Colonic mucosa (tissue), 4 donors: ENCODE measurements at places on chromosomes 6 and 20. TPM values are rescaled to one million over a fixed set of nuclear protein-coding genes. Genes with fewer than 3 reads are reported as not detected.

DNA sequence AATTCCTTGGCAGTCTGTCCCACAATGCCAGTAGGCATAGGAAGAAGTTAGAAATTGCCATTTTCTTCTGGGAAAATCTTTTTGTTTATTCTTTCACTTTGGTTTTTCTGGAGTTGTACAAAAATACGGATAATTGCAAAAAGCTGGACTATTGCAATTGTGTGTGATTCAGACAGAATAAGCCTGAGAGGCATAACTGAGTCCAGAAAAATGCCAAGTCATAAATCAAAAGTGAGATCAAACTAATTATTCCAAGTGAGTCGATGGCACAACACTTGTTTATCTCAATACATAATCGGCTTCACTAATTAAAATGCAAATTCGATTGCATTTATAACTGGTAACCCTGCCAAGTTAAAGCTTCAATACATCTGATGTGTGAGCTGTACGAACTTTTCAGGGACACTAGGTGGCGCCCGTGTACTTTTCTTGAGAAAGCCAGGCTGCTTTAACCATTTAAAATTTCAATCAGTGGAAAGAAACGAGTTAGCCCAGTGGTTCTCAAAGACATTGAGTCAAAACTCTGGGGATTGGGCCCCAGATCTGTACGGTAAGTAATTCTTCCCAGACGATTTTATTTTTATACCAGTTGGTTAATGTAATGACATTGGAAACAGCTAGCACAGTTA is 102.6 kb downstream of the LAMP5 start:
- H3K4me3 ChIP-seq: no peak overlapping the region
- DNase-seq: peak; percentile 41
- H3K27ac ChIP-seq: no peak overlapping the region
- no peaks in the 10 kb centered on the region for H3K36me3 ChIP-seq
- H3K4me1 ChIP-seq: no peaks in the 10 kb centered on the region

GRCh38 chr6:156344491-156344890 is 432.7 kb upstream of the ARID1B start:
- no peak overlapping the region for H3K27ac ChIP-seq
- no peaks in the 10 kb centered on the region for H3K4me1 ChIP-seq
- no peaks in the 10 kb centered on the region for H3K27me3 ChIP-seq

- no peak for DNase-seq
- no peaks in the 10 kb centered on the region for H3K36me3 ChIP-seq
- no peaks in the 10 kb centered on the region for H3K4me1 ChIP-seq
- no peaks in the 10 kb centered on the region for H3K27me3 ChIP-seq
Measured at GRCh38 chr6:21801446-21802174, 208.1 kb downstream of the SOX4 start.

- H3K4me3 ChIP-seq: no peak overlapping the region
- H3K36me3 ChIP-seq: peaks cover 30% of the 10 kb centered on the region
- no peaks in the 10 kb centered on the region for H3K4me1 ChIP-seq
- no peak overlapping the region for H3K27ac ChIP-seq
- DNase-seq: no peak
Measured at GRCh38 chr20:37200926-37201826, 21.8 kb upstream of the MROH8 start.

DNA sequence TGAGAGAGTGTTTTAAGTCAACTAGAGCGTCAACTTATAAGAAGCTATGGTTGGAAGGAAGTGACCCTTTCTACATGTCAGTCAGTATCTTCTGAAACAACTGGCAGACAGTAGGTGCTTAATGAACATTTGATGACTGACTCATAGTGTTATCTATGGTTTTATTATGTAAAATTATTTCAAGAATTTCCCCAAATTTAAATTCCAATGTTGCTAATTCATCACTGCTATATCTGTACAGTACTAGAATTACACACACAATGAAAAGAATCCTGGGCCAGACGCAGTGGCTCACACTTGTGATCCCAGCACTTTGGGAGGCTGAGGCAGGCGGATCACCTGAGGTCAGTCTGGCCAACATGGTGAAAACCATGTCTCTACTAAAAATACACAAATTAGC is 721.4 kb upstream of the FLRT3 start:
- no peaks in the 10 kb centered on the region for H3K4me1 ChIP-seq
- no peak overlapping the region for H3K4me3 ChIP-seq
- H3K27ac ChIP-seq: no peak overlapping the region
- H3K27me3 ChIP-seq: no peaks in the 10 kb centered on the region
- DNase-seq: no peak

- H3K27ac ChIP-seq: no peak overlapping the region
- no peaks in the 10 kb centered on the region for H3K27me3 ChIP-seq
- no peaks in the 10 kb centered on the region for H3K36me3 ChIP-seq
- no peaks in the 10 kb centered on the region for H3K4me1 ChIP-seq
- no peak overlapping the region for H3K4me3 ChIP-seq
Measured at GRCh38 chr6:129793447-129793846, 67.7 kb downstream of the TMEM244 start.

DNA sequence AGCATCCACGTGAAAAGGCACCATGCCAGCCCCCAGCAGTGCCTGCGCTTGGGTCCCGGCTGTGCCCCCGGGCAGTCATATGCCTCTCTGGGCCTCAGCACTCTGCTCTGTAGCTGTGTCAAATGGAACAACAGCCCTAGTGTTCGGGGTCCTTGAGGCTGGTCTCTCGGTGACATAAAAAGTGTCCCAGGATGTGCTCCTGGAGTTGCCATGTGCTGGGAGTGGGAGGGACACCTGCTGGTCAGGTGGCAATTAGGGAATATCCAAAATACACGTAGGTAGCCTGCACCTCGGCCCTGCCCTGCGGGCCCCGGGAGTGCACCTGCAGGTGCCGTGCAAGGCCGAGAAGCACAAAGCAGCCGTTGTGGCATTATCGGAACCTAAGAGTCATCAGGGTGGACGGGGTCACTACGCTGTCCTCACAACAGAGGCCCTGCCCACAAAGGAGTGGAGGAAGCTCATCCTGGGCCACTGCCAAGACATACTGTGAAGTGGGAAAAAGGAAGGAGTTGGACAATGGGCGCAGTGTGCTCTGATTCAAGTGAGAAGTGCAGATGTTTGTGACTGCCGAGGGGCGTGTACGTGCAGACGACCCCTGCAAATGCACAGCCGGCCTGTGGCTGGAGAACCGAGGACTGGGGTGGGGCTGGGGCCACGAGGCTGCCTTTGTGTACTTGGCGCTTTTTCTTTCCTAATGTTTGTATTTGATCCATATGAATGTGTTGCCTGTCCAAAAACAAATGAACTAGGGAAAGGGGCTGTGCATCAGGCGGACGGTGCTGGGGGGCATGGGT is 24.6 kb downstream of the SLCO4A1 start:
- no peaks in the 10 kb centered on the region for H3K27me3 ChIP-seq
- peak; percentile 93 for DNase-seq

GRCh38 chr6:110067837-110068591 is 89.9 kb downstream of the GPR6 start:
- H3K4me3 ChIP-seq: no peak overlapping the region
- DNase-seq: no peak
- H3K27me3 ChIP-seq: no peaks in the 10 kb centered on the region
- no peaks in the 10 kb centered on the region for H3K4me1 ChIP-seq

GRCh38 chr6:63563235-63563634 is 9.0 kb upstream of the LOC128125822 start:
- H3K4me3 ChIP-seq: no peak overlapping the region
- no peaks in the 10 kb centered on the region for H3K4me1 ChIP-seq
- no peaks in the 10 kb centered on the region for H3K27me3 ChIP-seq
- H3K36me3 ChIP-seq: no peaks in the 10 kb centered on the region
- no peak overlapping the region for H3K27ac ChIP-seq

DNA sequence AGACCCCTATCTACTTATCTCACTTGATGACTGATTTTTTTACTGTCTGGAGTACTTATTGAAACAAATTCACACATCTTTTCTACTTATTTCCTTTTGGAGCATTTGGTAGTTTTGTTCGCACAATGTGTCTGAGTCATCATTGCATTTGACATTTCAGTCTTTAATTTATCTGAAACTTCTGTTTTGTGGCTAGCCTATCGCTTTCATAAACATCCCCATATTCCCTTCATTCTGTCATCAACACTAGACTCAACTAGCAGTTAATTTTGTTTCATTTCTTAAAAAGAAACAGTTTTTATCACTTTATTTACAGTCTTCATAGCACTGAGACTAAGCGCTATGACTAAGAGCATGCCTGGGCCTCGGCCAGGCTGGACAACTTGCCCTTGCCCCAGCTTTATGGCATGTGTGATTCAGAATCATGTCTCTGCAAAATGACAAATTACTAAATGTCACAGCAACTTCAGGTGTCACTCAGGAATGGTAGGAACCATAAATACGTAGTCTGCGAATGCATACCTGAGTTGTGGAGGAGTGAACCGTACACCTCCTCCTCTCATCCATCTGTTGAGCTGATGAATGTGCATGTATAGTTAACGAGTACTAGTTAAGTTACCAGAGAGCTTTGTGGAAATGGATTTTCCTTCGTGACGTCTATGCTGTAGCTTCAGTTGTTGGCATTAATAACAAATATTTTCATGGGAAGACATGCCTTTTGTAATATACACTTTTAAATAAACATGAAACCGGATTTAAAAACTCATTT is 16.2 kb downstream of the L3MBTL3 start:
- no peak overlapping the region for H3K4me3 ChIP-seq
- no peak for DNase-seq
- H3K36me3 ChIP-seq: no peaks in the 10 kb centered on the region
- H3K27me3 ChIP-seq: no peaks in the 10 kb centered on the region
- H3K4me1 ChIP-seq: no peaks in the 10 kb centered on the region

DNA sequence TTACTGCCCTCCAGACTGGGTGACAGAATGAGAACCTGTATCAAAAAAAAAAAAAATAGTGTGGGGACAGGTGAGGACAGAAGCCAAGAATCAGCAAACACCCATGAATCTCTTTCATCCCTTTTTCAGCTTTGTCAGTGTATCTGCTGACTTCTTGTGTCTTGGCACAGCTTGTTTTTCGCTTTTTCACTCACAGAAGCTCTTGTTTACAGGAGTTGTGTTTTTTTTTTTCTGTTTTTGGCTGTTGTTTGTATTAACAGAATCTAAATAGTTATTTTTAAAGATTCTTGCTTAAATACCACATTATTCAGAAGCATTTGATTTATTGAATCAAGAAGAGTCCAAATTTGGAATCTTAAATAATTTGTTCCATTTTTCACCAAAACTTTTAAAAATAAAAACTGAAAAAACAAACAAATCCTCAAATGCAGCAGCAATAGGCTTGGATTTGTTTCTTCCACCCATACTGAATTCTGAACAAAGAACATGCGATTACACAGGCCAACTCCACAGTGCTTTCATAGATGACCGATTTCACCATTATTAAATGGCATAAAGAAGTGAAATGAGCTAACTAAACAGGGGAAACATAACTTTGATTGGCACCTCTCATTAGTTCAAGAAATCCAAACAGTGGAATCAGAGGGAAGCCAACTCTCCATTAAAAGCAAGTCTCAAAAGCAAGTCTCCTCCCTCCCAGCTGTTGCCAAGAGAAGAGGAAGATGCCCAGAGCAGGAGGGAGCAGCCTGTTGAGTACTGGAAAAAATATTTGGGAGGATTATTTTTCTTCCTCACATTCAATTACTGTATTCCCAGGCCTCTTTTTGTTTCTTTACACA is 27.2 kb upstream of the GPR63 start:
- no peaks in the 10 kb centered on the region for H3K4me1 ChIP-seq
- no peak overlapping the region for H3K27ac ChIP-seq
- H3K27me3 ChIP-seq: no peaks in the 10 kb centered on the region
- DNase-seq: no peak

GRCh38 chr6:1285956-1286355 is 25.9 kb upstream of the FOXQ1 start:
- no peak overlapping the region for H3K27ac ChIP-seq
- H3K27me3 ChIP-seq: no peaks in the 10 kb centered on the region
- H3K36me3 ChIP-seq: no peaks in the 10 kb centered on the region
- DNase-seq: no peak

GRCh38 chr6:140403020-140403419 is 1028.6 kb upstream of the CITED2 start:
- no peaks in the 10 kb centered on the region for H3K36me3 ChIP-seq
- no peak overlapping the region for H3K4me3 ChIP-seq
- no peak overlapping the region for H3K27ac ChIP-seq
- no peaks in the 10 kb centered on the region for H3K4me1 ChIP-seq

DNA sequence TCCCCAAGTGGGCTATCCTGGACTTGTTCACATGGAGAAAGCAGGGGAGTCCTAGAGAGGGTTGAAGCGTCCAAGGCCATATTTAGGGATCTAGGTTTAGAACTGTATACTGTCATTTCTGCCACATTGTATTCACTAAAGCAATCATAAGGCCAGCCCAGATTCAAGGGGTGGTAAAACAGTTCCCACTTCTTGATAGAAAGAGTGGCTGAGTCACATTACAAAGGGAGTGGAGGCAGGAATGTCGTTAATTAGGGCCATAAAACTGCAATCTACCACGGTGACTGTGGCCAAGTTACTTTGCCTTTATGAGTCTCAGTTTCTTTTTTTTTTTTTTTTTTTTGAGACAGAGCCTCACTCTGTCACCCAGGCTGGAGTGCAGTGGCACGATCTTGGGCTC is 7.4 kb upstream of the UBR2 start:
- peak; percentile 74 for DNase-seq
- peak overlapping the region; percentile 94 for H3K27ac ChIP-seq
- no peaks in the 10 kb centered on the region for H3K4me1 ChIP-seq
- H3K36me3 ChIP-seq: no peaks in the 10 kb centered on the region
- no peak overlapping the region for H3K4me3 ChIP-seq

GRCh38 chr6:146857980-146858347 is 259.2 kb downstream of the ADGB start:
- H3K36me3 ChIP-seq: no peaks in the 10 kb centered on the region
- no peaks in the 10 kb centered on the region for H3K27me3 ChIP-seq
- no peak for DNase-seq
- H3K4me1 ChIP-seq: no peaks in the 10 kb centered on the region

- H3K4me1 ChIP-seq: no peaks in the 10 kb centered on the region
- DNase-seq: peak; percentile 15
- H3K36me3 ChIP-seq: no peaks in the 10 kb centered on the region
- no peaks in the 10 kb centered on the region for H3K27me3 ChIP-seq
- no peak overlapping the region for H3K27ac ChIP-seq
Measured at GRCh38 chr6:157868835-157869234, 45.8 kb downstream of the SNX9 start.

DNA sequence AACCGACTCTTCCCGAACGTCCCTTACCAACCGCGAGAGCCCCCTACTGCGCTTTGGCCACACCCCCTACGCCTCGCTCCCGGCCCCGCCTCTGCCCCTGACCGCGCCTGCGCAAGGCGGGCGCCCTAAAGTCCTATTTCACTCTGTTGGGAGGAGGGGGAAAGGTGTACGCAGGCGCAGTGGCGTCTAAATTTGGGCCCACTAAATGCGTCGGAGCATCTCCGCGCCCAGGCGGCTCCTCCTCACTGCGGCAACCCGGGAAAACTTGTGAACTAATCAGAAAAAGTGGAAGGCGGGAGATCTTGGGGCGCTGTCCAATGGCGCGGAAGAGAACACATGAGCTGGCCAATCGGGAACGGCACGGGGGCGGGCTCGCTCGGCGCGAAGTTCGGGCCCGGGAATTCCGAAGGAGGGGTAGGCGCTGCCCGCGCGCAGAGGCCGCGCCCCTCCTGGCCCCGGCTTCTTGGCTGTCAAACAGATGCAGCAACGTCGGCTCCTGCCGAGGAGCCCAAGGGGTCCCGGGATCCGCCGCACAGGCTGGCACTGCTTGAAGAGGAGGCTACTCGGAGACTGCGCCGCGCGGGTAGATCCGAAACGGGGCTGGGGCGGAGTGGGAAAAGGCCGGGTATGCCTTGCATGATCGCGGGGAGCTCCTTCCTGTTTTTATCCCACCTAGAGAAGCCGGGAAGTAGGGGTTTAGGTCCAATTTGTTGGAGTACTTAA is at the start of gene TCF19:
TSS of gene TCF19 (plus strand) at position 450 of the 723 bp plus-strand sequence. CDS start 881 bp downstream, outside the sequence.
- H3K4me3 ChIP-seq: peak within 1 kb of the TSS; percentile 65
- H3K27ac ChIP-seq: no peak within 1 kb of the TSS
- DNase-seq: peak; percentile 99
- no peaks in the 10 kb centered on the region for H3K36me3 ChIP-seq

Gene PRICKLE4
- 1.8 TPM for total RNA-seq

Gene CFAP206
- total RNA-seq: 0.20 TPM

Gene VSX1
- total RNA-seq: not detected

Gene COX4I2
- total RNA-seq: not detected

Gene HLA-DRA
- 44.3 TPM for total RNA-seq
